ENCODE measurements at places on chromosomes 3 and 15.

DNA sequence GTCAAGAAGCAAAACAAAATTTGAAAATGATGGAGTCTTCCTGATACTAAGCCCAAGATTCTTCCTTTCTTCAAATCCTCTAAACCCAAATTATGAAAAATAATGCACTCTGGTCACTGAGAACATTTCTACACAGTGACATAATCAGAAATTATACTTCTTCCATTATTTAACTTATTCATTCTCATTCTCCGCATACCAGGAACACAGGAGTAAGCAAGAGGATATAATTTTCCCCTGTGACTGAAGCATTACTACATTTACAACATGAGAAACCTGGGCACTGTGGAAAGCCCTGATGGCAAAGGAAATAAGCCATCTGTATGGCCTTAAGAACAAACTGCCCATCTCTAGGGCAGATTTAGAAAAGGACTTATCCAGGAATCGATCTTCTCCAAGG, 47.0 kb downstream of the EXD1 start:
- DNase-seq = no peak

DNA sequence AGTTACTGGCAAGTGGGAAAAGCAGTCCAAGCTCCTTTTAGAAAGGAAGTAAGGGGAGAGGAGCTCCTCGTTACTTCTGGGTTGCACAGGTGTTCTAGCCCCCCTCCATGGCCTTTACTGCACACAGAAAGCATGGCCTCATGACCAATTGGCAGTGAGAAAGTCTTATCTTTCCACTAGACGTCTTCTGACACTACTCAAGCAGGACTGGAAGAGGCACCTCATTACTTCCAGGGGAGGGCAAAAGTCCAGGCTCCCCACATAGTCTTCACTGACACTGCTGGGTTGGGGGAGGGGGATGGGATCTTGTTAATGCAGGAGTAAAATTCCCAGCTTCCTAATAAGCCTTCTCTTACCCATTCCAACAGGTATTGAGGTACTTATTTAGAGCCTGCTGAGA, 27.6 kb upstream of the TM2D3 start:
- no peak for DNase-seq

DNA sequence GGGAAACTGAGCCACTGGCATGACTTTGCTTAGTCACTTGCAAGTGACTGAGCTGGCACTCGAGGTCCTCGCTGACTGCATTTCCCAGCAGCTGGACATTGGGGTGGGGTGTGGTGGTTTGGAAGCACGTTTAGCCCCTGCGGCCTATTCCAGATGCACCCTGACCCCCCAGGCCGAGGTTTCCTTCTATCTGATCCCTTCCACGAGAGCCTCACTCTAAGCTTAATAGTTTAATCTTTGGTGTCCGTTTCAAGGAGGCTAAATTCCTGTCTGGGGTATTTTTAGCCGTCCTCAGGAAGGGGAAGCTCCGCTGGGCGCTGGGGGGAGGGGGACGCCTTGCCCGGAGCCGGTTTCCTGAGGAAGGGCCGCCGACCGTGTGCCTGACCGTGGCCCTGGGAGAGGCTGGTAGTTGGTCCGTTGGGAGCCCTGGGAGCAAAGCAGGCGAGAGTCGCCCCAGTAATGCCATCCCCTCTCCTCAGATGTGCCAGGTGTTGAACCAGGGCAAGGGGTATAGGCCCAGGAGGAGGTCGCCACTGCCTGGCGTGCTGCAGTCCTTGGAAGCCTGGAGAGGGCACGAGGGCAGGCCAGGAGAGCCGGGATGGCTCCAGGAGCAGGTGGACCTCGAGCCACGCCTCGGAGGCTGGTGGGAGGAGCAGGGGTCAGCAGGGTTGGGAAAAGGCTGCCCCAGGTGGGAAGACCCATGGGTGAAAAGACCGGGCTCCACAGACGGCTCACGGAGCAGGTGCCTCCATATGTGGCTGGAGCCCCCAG, 37.2 kb downstream of the IDH2 start:
- no peak for DNase-seq

DNA sequence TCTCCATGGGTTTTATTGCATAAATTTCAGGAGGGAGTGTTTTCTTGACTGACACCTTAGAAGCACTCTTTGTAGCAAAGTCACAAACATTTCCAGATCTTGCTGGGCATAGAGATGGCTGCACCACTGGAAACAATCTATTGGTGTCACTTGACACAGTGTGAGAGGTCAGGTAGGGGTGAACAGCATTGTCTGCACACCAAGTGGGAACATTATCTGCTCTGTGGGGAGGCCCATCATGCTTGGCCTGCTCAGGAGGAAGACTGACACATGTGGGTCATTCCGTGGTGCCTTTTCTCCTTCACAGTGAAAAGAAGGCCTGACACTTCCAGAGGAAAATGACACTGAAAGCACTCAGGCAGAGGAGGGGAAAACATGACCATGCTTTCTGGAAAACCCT, 149.9 kb upstream of the GALNT15 start:
- no peak for DNase-seq

- DNase-seq = no peak
These were observed 8.4 kb downstream of the DNAJA4 start for GRCh38 chr15:78272776-78273175.

GRCh38 chr3:196794467-196794866, 54.8 kb downstream of the PAK2 start:
- DNase-seq = no peak

DNA sequence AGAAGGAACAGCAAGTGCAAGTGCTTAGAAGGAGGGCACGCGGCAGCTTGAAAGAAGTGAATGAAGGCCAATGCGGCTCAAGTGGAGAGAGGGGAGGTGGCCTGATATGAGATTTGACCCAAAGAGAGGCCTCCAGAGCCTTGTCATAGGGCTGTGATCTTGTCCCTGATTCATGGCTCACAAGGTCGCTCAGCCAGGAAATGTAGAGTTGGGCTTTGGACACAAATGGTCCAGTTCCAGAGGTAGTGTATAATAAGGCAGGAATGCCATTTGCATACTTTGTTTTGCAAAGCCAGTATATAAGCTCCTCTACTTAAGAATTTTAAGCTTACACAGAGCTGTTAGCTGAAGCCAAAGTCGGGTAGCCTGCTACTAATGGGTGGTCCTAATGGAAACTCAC, 33.7 kb downstream of the HGD start:
- no peak for DNase-seq

GRCh38 chr15:65963911-65964482, 94.7 kb downstream of the RAB11A start:
- no peak for DNase-seq

Measured in stimulated activated CD4-positive, alpha-beta T cell treated with anti-CD3 and anti-CD28 coated beads, Interleukin-4, amount 100 ng/mL, for 48 hours (primary cell).